ENCODE measurements at places on chromosomes 5 and 9.

DNA sequence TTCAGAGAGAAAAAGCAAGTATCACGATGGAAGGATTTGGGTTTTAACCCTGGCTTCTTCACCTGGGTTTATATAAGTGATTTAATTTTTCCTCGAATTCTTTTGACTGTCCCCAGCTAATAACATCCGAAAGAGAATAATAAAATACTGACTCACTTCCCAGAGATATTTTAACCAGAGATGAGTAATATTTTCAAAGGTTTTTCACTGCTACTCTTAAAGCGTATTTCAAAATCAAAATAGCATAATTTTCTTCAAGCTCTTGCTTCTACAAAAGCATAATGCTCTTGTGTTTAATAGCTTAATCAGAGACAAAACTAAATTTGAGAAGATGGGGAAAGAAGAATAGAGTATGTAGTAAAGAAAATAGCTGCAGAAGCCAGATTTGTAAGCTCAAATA lies 215.2 kb upstream of the PTGER4 start:
- no peak for DNase-seq

DNA sequence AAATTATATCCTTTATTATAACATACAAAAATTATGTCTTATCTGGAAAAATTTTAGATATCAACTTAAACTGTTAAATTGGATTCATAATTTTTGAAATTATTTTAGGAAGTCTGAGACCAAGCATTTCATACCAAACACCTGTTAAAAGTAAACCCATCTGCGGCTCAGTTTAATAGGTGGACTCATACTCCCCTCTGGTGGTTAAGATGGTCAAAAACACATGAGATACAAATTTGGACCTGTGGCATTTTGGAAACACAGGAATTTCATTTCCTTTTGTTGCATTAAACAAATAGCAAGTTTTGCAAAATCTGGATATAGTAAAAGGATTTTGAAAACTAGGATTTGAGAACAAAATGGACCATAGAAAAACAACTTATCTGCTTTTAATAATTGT lies 53.7 kb downstream of the RGMB start:
- peak; percentile 49 for DNase-seq

DNA sequence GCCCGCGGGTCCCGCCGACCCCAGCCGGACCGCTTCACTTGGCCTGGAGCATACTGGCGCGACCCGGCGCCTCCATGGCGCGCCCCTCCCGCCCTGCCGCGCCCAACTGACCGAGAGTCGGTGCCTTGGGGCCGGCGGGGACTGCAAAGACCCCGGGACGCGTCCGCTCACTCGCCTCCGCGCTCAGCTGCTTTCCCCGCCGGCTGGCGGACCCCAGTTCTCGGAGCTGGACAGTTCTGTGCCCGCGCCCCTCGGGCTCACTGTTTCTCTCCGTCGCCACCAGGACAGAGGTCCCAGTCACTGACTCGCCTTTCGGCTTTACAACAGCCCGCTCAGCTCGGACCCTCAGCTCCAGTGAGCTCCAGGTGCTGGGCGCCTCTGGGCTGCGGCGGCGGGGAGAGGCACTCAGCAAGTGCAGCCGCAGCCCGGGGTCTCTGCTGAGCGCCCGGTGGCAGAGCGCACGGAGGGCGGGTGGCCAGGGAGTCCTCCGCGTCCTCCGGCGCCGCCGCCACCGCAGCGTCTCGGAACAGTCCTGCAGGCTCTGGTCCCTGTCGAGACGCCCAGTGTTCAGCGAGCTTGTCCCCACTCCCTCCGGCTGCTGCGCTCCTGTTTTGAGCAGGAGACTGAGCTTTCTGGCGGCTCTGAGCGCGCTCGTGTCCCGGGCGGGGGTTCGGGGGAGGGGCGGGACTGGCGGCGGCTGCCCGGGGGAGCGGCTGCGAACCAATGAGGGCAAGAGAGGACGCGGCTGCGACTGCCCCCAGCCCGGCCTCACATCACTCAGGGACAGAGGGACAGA lies at the start of gene SMIM32:
Gene SMIM32 (minus strand): TSS at position 637 of the 796 bp plus-strand sequence. CDS start 638 bp downstream, outside the sequence.
- DNase-seq: no peak

DNA sequence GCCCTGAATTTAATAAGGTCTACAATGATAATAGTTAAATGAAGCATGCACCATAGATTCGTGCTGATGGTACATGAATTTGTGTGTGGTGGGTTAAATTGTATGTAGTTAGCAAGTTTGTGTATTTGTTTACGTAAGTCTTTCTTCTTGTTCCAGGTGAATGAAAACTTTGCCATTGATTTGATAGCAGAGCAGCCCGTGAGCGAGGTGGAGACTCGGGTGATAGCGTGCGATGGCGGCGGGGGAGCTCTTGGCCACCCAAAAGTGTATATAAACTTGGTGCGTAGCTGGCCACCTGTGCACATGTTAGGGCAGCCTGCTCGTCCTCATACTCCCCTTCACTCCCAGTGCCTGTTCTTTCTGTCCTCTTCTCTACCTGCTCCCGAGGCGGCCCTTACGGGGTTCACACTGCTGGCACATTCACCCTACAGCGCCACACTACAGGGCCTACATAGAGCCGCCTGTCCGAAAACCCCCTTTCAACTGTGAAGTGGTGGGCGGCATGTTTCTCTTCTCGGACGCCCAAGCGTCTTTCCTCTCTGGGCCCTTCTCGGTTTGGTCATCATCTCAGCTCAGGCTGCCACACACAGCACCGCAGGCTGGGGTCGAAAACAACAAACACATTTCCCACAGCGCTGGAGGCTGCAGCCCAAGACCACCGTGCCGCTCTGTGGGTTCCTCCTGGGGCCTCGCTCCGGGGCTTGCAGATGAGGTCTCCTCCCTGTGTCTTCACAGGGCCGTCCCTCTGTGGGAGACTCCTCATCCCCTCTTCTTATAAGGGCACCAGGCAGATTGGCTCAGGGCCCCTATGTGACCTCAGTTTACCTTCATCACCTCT lies 13.2 kb downstream of the NDUFS6 start:
- no peak for DNase-seq

- DNase-seq: no peak
Measured at GRCh38 chr5:2562036-2562435, 189.4 kb downstream of the IRX2 start.

GRCh38 chr5:39256477-39257235 lies 37.3 kb upstream of the FYB1 start:
- DNase-seq: peak; percentile 82

DNA sequence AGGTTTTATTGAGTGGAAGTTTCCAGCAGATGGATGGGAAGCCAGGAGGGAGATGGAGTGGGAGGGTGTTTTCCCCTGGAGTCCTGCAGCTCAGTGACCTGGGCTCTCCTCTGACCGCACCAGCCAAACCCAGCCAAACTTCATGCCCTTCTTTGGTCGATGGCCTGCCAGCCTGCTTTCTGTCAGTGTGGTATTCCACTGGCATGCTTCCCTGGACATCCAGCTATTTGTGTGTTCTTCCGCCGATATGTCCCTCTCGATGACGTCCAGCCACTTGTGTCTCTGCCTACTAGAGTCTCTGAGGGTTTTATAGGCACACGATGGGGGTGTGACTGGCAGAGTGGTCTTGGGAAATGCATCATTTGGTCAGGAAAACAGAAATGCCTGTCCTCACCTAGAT lies 33.8 kb downstream of the GPBP1 start:
- DNase-seq: no peak

DNA sequence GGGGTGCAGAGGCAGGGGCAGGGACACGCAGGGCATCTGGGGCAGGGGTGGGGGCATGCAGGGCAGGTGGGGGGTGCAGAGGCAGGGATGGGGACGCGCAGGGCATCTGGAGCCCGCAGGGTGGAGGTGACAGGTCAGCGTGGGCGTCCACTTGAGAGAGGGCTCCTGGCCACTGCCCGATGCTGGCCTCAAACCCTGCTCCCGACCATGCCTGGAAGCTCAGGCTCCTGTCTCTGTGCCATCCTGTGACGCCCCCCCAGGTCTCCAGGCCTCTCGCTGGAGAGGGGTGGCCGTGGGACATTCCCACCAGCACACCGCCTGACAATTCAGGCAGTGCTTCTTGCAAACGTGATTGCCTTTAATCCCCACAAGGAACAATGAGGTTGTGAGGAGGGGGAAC lies 33.0 kb downstream of the ZDHHC11B start:
- DNase-seq: no peak

DNA sequence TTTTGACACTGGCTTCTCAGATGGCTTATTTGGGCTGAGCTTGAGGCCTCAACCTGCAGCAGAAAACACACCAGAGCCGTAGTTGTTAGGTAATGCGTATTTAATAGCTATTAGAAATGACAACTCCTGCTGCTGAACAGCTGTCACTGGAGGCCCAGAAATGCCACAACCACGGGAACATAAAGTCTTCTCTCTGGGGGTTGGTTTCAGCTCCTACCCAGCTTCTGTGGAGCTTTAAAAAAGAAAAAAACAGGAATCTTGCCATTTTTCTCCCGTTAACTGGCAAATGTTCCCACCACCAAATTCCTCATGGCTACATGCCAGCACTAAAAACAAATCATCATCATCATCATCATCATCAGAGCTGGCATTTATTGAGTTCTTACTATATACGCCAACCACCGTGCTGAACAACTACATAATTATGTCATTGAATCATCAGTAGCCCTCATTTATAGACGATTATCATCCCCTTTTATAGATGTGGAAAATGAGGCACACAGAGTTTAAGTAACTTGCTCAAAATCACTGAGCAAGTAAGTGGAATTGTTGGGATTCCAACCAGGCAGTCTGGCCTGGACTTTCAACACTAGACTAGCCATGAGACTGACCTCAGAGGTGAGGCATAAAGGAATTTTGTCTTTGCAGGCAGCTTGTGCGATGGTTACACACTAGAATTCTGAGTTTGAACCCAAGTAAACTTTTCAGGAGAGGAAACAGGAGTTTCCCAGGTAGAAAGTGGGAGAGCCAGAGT lies 185.3 kb upstream of the WWC1 start:
- peak; percentile 65 for DNase-seq

- peak; percentile 54 for DNase-seq
Measured at GRCh38 chr5:64612344-64612961, 77.8 kb upstream of the SHISAL2B start.

DNA sequence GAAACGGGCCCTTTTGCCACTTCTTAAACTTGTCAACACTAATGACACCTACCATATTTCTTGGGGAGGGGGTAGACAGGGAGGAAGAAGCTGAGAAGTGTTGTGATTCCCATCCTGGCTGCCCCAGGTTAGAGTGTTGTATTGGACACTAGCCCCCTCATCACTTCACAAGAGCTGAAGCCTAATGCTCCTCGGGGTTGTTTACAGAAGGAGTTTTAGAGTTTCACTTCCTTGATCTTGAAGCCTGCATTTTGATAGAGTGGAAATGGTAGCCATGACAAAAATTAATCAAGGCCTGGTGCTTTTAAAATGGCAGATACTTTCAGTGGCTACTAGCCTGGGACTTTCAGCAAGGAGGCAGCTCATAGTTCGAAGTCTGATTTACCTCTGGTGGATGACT lies 11.0 kb upstream of the FAM120AOS start:
- no peak for DNase-seq
